NCI-H510A (cell line): ENCODE measurements at places on chromosomes 3 and 15.

GRCh38 chr3:42804831-42805132, 492 bp upstream of the HIGD1A start:
- DNase-seq: no peak

DNA sequence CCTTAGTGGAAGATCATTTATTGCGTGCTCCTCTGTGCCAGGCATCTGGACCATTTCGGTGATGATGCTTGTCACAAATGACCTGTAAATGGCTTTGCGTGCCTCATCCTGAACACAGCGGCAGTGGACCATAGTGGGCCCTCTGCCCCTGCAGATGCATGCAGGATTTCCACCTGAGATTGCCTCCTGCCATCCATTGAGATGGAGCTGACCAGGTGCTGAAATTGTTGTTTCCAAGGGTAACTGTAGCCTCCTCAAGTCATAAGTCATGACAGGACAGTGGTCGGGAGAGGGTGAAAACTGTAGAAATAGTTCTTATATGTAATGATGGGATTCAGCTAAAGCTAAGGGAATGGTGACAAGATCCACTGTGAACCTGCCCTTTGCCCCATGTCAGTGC, 35.5 kb downstream of the CLSTN2 start:
- DNase-seq: no peak

GRCh38 chr15:27328186-27328585, 357.2 kb downstream of the GABRG3 start:
- no peak for DNase-seq

DNA sequence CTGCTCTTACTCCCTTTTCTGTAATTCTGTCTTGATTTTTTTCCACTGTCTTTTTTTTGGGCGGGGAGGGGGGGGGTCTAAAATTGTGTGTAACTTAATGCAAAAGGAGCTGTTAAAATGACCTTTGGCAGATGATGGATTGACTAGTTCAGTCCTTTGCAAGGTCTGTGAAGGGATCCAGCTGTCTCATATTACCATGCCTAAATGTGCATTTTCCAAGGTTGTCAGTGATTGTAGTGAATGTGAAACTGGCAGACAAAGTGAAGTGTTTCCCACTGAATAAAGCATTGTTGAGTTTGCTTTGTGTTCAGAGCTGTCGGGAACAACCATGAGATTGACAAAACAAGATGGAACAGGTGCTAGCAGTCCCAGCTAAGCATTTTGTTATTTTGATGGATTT, 110.1 kb upstream of the SKOR1 start:
- DNase-seq: no peak

GRCh38 chr3:127822682-127823425, 539 bp upstream of the MGLL start:
- DNase-seq: no peak

- no peak for DNase-seq
Measured at GRCh38 chr3:27614592-27614991, 107.5 kb downstream of the EOMES start.

GRCh38 chr3:2568156-2568555, 469.5 kb downstream of the CNTN4 start:
- DNase-seq: no peak

- no peak for DNase-seq
Measured at GRCh38 chr15:92393071-92393979, at the start of gene ST8SIA2. TSS of gene ST8SIA2 (plus strand) at chr15:92393881. CDS start at chr15:92394065, 184 bp downstream.

- DNase-seq: no peak
Measured at GRCh38 chr15:48466079-48466478, 134.8 kb downstream of the DUT start.

DNA sequence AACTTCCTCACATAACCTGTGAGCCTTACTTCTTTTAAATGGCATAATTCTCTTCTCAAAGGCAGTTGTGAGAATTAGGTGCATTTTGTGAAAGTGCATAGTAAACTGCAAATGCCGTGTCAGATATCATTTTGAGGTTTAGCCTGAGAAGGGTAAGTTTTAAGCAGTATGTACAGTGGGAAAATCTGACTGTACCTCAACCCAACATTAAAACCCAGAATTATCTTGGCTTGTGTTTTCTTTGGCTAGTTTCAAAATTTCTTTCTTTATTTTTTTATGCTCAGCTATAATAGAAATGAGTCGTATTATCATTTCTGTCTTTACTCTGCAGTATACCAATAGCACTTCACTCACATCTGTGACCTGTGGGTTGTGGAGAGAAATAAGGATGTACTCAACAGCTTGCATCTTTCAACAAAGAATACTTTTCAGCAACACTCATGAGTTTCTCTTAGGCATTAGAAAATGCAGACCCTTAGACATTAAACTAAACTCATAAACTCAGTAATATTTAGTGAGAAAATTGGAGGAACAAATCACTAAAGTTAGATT, 65.7 kb downstream of the RASA2 start:
- no peak for DNase-seq

GRCh38 chr15:49044002-49044401, 2.2 kb downstream of the SECISBP2L start:
- no peak for DNase-seq
